ENCODE measurements at places on chromosomes 16 and 17.

GRCh38 chr17:17269926-17270773 lies 10.9 kb downstream of the COPS3 start:
- no peak for DNase-seq

- no peak for DNase-seq
These were observed 873 bp downstream of the PSME3IP1 start for GRCh38 chr16:57184887-57185445.

- no peak for DNase-seq
These were observed 34.6 kb downstream of the AKAP10 start for GRCh38 chr17:19943026-19943425.

DNA sequence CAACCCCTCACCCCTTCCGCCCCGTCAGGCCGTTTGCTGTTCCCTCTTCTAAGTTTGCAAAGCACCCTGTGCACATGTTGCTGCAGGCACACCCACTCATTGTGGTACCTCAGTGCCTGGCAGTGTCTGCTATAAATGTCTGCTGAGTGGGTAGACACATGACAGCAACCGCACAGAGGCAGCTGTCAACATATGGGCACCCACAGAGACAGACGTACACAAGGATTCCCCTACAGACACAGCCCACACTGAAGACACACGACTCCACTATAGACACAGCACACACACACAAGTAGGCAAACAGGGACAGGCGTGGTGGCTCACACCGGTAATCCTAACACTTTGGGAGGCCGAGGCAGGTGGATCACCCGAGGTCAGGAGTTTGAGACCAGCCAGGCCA lies 17.8 kb upstream of the CRK start:
- no peak for DNase-seq

- DNase-seq: no peak
These were observed 45.6 kb downstream of the CYB5B start for GRCh38 chr16:69469807-69470561.

DNA sequence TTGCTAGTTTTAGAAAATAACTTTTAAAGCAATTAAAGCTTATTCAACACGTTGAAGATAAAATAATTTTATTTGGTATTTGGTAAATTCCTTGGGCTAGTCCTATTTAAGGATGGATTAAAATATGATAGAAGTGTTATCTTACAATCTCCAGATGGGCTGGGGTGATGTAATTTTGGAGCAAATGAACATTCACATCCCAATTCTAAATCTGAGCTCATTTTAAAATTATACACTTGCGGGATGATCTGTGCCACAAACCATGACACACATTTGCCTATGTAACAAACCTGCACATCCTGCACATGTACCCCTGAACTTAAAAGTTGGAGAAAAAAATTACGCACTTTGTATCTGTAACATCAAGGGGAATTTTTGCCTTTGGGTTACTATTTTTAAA lies 31.5 kb downstream of the NLK start:
- no peak for DNase-seq

DNA sequence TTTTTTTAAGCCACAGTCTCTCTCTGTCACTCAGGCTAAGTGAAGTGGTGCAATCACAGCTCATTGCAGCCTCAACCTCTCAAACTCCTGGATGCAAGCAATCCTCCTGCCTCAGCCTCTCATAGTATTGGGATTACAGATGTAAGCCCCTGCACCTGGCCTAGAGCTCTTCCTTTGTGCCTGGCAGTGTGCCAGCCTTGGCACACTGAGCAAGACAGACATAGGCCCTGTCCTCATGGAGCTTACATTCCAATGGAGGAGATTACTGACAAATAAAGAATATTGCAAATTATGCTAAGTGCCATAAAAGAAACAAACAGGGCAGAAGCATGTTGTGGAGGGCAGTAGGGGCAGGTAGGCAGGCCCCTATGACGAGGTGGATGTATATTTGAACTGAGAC lies 920 bp upstream of the CNGB1 start:
- no peak for DNase-seq

- no peak for DNase-seq
These were observed 16.9 kb downstream of the BLMH start for GRCh38 chr17:30274887-30275286.

- DNase-seq: no peak
These were observed 450.0 kb downstream of the PMP22 start for GRCh38 chr17:14815079-14815478.

GRCh38 chr16:82093666-82094300 lies 58.7 kb downstream of the HSD17B2 start:
- DNase-seq: no peak

- DNase-seq: peak; percentile 55
These were observed 46.9 kb downstream of the IRX6 start for GRCh38 chr16:55370762-55371482.

DNA sequence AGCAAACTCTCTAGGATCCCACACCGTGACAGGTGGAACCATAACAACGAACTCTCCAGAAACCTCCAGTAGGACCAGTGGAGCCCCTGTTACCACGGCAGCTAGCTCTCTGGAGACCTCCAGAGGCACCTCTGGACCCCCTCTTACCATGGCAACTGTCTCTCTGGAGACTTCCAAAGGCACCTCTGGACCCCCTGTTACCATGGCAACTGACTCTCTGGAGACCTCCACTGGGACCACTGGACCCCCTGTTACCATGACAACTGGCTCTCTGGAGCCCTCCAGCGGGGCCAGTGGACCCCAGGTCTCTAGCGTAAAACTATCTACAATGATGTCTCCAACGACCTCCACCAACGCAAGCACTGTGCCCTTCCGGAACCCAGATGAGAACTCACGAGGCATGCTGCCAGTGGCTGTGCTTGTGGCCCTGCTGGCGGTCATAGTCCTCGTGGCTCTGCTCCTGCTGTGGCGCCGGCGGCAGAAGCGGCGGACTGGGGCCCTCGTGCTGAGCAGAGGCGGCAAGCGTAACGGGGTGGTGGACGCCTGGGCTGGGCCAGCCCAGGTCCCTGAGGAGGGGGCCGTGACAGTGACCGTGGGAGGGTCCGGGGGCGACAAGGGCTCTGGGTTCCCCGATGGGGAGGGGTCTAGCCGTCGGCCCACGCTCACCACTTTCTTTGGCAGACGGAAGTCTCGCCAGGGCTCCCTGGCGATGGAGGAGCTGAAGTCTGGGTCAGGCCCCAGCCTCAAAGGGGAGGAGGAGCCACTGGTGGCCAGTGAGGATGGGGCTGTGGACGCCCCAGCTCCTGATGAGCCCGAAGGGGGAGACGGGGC lies 1.3 kb downstream of the SPN start:
- DNase-seq: no peak

GRCh38 chr16:30447512-30448226 lies 2.0 kb upstream of the SEPHS2 start:
- no peak for DNase-seq

- no peak for DNase-seq
These were observed 8.2 kb downstream of the ADCY7 start for GRCh38 chr16:50274326-50275097.

- no peak for DNase-seq
These were observed 3.7 kb upstream of the ZNF469 start for GRCh38 chr16:88378836-88379693.

DNA sequence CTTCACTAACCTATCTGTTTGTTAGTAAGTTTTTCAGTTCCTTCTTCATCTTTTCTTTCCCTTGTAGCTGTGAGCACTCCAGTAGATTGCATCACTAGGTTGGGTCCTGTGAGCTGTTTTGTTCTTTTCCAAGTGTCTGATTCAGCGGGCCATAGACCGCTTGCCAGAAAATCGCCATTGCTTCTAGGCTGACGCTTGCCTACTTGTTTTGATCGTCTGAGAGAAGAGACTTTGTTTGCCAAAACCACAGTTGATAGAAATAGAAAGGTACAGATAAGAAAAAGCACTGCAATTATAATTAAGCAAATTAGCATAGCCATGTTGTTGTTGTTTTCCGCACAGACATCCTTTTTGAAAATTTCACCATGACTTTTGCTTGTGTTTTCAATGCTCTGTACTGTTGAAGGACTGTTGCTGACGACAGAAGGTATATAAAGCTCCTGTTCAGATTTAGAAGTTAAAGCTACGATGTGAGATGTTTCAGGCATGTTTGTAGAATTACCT lies 3.1 kb downstream of the EVI2A start:
- DNase-seq: no peak

DNA sequence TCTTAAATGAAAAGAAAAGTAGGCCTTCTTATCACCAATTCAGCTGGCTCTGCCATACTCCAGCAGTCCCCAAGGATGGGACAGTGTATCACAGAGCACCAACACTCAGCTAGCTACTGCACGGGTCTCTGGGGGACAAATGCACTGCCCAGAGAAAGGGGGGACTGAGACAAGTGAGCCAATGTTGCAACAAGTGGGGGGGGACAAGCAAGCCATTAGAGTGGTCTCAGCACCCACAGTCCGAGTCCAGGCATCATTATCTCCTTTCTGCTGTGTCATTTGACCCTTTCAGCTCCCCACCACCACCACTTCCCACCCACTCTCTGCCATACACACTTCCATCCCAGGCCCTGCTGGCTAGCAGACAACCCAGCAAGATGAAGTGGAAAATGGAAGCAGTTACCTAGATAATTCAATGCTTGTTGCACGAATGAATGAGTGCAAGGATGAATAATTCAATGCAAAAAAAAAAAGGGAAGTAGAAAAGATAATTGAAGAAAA lies 7.0 kb downstream of the TMEM132E start:
- DNase-seq: no peak

- no peak for DNase-seq
These were observed 6.1 kb upstream of the LHX1 start for GRCh38 chr17:36931096-36931696.

DNA sequence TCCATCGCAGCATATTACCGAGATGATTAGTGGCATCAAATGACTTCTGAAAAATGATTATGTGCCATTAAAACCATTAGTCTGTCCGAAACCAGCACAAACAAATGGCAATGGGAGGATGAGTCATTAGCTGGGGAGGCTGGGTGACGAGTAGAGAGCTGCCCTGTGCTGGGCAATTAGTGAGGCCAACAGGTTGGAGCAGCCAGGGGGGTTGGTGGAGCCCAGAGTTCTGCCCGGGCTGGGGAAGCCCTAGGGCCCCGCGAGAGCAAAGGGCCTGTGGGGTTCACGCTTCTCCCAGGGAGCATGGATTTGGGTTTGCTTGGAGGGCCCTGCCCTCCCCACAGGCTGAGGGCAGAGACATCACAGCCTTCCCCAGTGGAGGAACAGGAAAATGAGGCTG lies 152.1 kb upstream of the RPL38 start:
- DNase-seq: no peak

DNA sequence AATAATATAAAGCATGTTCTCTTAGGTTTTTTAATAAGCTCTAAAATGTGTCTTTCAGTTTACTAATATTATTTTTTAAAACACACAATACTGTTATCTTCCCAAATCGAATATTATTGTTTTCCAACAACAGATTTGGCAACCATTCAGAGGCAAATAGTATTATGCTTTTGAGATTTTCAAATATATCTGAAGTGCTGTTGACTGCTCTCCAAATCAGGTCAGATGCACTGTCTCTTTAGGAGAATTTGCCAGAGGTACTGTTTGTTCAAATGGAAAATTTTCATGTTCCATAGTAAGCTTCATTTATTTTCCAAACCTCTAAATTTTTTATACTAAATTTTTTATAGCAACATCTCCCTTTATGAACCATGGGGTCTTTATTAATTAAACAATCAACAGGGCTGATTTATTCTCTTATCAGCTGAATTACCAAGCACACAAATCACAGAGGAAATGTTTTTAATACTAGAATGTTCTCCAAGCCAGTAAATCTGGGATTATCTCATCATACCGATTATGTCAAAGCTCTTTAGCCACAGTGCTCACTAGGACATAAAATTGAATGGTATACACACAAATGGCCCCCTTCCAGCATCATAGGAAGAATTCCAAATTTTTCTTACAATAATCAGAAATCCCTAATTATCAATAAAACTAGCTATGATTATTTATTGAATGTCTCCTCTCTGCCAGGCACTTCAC lies 108.8 kb upstream of the HLF start:
- no peak for DNase-seq

DNA sequence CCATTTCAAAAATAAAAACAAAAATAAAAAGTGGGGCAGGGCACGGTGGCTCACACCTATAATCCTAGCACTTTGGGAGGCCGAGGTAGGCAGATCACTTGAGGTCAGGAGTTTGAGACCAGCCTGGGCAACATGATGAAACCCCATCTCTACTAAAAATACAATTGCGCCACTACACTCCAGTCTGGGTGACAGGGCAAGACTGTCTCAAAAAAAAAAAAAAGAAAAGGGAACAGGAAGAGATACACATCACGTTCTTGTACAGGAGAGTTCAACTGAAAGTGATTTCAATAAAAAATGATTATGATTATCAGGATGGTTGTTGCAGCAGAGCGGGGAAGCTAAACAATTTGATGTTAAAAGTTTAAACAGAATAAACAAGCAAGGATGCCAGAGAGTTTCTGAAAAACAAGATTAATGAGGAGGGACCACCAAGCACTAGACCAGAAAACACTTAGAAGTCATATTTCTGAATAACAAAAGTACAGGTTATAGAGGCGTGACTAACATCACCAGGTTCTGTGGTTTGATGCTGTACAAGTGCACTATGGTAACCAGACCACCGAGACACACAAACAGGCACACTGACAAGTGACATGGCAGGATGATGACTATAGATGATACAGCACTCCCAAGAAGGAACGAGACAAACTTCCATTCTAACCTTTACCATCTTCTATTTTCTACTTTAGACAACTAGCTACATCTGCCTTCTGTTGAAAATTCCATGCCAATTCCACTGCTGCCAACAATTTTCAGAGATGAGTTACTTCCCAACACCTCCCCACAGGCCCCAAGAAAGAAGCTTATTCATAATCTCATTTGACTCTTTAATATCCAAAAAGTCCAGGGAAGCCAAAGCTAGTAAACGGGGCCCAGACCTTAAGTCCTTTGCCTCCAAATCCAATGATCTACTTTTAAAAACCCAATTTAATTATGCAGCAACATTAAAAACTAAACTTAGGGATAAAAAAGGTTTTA lies 11.8 kb downstream of the DNAJA2 start:
- no peak for DNase-seq

DNA sequence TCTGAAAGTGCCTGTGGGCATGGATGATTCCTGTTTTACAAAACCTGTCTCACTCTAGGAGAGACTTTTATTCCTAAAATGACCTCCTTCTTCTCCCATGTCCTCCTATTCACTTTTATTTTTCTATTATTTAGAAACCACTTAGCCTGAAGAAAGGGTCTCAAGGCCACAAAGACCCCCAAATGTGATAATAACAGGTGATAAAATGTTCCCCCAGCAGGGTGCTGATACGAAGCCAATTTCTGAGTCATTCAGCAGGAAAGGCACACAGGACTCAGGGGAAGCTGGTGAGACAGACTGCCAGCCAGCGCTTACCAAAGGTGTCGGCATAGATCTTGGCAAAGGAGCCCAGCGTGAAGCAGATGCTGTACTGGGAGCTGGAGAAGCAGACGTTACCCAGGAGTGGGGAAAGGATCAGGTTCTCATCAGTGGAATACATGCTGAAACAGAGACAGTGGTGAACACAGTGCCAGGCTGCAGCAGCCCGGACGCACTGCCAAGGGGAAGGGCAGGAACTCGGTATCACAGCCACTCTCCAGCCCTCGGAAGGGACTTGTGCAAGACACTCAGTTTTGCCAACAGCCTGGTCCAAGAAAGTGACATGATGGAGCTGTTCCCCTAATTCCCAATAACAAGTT lies 24.6 kb downstream of the HIGD1B start:
- no peak for DNase-seq

GRCh38 chr17:60653569-60653968 lies 24.1 kb upstream of the BCAS3 start:
- DNase-seq: no peak

Measured in renal pelvis (tissue), 12 donors.